ENCODE measurements at places on chromosomes 12 and 14.

- no peak for DNase-seq
Observed at GRCh38 chr14:79021766-79022165, 851.6 kb downstream of the NRXN3 start.

DNA sequence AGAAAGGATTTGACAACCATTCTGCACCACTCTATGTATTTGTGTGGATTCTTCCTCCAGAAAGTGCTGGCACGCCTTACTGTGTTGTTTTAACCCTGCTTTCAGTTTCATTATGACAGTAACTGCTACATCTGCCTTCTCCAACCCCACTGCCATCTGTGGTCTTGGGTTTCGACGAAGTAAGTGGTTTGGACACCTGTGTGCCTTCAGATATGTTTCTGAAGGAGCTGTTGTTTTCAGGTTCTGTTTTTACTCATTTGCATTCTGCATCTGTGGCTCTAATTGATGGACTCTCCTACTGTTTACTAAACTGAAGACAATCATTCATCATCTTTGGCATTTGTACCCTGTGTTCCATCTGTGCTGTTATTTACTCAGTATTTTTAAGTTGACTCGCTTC lies 4.1 kb downstream of the TSHR start:
- DNase-seq, result no peak

DNA sequence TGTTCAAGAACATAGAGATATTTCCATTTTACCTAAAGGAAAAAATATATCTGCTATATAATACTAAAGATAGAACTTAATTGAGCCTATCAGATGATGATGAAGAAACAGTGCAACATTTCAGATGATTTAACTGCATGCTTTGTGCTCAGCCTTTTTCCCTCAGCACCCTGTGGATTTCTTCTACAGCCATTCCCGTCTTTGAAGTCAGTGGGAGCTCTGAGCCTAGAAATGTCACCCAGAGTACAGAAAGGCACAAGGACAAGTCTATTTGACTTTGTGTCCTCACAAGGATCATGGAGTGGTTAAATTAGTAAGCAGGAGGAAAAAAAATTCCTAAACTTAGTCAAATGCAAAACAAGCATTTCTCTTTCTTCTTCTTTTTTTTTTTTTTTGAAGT lies 994.0 kb upstream of the FLRT2 start:
- no peak for DNase-seq

- DNase-seq, result no peak
Observed at GRCh38 chr12:49330032-49330619, 6.9 kb downstream of the C1QL4 start.

DNA sequence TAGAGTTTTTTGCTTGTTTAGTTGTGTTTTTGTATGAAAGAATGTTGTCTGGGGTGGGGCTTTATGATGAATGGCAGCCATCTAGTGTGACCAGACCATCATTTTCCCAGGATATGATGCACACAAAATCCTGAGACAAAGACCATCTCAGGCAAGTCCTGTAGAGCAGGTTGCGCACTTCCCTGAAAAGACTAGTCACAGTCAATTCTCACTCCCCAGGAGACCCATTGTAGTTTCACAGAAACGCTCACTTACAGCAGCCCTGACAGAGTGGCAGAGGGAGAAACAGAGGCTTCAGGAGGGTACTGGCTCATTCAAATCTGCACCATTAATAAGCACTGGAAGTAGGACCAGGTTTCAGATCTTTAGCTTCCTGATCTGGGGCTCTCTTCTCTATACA lies 183.2 kb downstream of the TMEM117 start:
- no peak for DNase-seq

DNA sequence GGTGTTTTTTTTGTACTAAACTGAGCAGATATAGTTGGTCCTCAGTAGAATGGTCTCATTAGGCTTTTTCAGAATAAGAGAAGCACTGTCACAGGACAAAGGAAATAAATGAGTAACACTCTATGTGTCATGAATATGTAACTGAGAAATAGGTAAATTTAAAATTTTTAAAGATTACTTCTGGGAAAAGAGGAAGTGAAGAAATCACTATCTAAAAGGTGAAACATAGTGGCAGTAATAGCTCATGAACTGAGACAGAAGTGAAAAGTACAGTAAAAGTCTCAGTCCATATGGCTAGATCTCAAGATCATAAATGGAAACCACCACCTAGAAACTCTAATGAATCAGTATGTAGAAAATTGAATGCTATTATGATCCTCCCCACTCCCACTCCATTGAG lies 89.3 kb upstream of the TTC7B start:
- DNase-seq, result no peak

- DNase-seq, result no peak
Observed at GRCh38 chr12:15289192-15289591, 33.1 kb upstream of the PTPRO start.

DNA sequence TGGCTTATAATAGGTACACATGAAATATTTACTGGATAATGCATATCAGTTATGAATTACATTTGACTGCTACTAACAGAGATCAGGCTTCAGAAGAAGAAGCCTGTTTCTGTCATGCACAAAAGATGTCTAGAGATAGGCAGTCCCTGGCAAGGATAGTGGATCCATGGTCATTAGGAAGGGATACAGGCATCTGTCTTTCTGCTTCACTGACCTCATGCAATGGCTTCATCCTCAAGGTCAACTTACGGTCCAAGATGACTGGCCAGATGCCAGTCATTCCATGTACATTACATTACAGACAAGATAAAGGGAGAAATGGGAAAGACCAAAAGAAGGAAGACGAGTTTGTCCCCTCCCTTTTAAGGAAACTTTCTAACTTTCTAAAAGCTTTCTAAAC lies 94.0 kb downstream of the NUAK1 start:
- DNase-seq, result no peak

DNA sequence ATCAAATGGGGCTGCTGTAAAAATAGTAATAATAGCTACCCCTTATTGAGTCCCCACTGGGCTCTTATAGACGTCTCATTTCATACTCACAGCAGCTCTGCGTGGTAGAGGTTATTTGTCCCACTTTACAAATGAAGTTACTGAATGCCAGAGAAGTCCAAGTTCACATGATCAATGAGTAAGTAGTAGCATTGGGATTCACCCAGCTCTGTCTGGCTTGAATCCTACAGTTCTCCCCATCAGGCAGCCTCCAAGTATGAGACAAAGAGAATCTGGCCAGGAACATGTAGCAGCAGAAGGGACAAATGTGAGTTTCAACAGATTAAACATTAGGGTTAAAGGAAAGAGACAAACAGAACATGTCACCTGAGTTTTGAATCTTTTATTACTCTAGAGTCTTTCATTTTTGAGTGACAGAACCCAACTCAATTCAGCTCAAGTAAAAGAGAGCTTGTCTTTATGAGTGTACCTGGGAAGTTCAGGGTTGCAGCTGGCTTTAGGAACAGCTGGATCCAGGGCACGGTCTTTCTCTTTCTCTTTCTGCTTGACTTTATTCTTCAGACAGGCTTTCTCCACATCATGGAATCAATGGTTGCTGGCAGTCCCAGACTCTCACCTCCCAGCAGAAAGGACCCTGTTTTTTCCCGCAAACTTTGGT lies 64.1 kb upstream of the JDP2 start:
- no peak for DNase-seq

DNA sequence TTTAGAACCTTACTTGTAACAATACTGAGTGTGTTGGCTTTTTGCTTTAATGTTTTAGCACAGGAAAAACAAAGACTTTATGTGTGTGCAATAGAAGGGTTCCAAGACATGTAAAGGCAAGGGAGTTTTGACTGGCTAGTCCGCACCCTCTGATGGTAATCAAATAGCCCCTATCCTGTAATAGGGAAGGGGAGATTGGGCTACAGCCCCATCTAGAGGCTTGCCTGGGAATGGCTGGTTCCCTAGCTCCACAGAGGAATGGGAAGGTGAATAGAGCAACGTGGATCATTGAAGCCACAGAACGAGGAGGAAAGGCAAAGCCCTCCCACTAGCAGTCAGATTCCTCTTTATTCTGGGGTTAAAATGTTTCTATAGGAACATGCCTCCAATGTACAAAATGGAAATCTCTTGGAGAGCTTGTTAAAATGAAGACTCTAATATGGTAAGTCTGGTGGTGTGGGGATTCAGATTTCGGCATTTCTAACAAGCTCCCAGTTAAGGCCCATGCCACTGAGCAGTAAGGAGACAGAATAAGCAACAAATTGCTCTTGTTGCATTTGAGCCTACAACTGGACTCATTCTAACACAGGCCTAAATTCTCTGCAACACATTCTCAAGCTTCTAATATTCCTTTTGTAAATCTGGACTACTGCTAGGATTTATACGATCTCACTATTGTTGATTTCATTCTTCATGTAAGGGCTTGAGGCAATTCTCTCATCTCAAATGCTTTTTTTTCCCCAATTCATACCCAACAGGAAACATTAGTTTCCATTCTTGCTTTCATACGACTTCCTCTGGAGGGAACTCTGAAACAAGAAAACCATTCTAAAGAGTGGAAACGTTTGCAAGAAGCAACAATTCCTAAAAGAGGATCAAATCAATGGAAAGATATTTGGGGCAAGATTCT lies 57.1 kb downstream of the NIN start:
- no peak for DNase-seq
